ENCODE measurements at places on chromosomes 1 and 21. TPM values are rescaled to one million over a fixed set of nuclear protein-coding genes. Genes with fewer than 3 reads are reported as not detected.

The TNFRSF18 gene
- not detected for total RNA-seq

The KRTAP13-2 gene
- total RNA-seq: not detected

The TNFSF4 gene
- total RNA-seq: 3.1 TPM

The BARHL2 gene
- not detected for total RNA-seq

The OR2AK2 gene
- total RNA-seq: not detected

DNA sequence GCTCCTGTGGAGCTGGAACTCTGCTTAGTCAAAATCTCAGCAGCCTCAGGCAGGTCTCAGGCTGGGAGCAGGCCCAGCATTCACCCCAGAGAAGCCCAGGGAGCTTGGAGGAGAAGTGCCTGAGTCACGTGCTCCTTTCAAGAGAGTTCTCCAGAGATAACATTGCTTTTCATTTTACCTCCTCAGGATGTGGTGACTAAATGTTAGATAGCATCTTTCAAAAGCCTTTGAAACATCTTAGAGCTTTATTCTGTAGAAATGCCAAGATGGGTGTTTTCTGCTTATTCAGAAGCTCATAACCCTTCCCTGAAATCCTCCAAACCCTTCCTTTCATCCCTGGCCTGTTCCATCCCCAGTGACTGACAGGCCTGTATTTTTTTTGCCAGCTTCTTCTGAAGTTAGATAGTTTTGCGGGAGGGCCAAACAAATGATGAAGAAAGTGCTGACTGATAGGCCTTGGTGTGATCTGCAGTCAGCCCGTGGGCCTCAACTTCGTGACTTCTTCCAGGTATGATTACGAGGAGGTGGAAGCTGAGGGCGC is 58.0 kb downstream of the PGM1 start:
- DNase-seq: no peak

- no peak for DNase-seq
These were observed 123.4 kb downstream of the POU2F1 start for GRCh38 chr1:167344112-167344511.

DNA sequence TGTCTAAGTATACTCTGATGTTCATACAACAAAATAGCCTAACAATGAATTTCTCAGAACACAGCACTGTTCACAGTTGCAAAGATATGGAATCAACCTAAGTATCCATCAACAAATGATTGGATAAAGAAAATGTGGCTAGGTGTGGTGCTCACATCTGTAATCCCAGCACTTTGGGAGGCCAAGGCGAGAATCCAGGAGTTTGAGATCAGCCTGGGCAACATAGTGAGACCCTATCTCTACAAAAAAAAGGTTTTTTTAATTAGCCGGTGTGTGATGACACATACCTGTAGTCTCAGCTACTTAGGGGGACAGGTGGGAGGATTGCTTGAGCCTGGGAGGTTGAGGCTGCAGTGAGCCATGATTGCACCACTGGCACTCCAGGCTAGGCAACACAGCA is 10.7 kb downstream of the IFNAR2 start:
- DNase-seq: no peak

GRCh38 chr1:8517661-8518489 is 200.0 kb downstream of the SLC45A1 start:
- no peak for DNase-seq

DNA sequence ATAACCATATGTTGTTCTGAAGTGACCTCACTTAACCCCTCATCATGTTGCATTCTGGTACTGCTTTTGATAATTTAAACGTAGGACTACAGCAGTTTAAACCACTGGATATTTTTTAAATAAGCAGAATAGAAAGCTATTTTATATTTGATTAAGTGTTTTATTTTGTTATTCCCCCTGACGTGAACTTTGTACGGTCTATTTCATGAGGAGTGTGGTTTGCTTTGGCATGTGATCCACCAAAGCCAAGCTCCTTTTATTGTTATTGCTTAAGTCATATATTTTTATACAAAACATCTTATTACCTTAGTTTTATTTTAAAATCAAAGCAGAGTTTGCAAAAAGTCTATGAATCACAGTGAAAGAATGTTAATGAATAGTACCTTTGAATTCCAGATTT is 101.4 kb upstream of the L1TD1 start:
- no peak for DNase-seq

DNA sequence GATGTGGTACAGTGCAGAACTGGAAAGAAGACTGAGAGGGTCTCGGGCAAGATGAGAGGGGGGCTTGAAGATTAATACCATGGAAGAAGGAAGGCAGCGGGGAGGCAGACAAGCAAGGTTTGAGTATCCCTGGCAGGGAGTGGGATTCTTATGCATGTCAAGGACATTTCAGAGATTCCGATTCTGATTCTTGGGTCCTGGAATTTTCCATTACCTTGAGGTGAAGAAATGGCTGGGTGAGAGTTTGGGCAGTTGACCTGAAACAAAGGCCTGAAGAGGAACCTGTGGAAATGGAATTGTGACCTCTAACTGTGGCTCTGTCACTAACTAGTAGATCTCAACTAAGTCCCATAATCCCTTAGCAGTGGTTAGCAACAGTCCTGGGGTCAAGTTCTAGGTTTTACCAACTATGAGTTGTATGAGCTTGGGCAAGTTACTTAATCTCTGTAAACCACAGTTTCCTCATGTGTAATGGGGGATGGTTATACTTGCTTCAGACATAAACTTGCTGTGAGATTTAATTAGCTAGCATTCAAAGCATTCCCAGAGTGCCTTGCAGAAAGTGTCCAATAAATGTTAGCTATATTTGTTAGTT is 8.6 kb upstream of the ACTN2 start:
- DNase-seq: no peak

GRCh38 chr1:155884982-155885381 is 25.6 kb downstream of the SYT11 start:
- DNase-seq: no peak

DNA sequence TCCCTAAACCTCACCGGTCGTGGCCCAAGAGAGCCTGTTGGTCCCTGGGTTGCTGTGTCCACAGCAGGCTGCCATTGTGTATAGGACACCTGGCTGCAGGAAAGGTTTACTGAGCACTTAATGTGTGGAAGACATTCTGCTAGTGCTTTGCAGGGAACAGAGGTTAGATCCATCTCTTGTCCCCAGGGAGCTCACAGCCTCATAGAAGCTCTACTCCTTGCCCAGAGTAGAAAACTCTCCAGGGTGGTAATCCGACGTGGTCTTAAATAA is 16.9 kb upstream of the ALPL start:
- DNase-seq: no peak

Measured in NCI-H460 (cell line).